Stimulated activated naive CD8-positive, alpha-beta T cell treated with anti-CD3 and anti-CD28 coated beads, Interleukin-15, amount 100 ng/mL, for 72 hours (primary cell): ENCODE measurements at places on chromosomes 11 and 22.

DNA sequence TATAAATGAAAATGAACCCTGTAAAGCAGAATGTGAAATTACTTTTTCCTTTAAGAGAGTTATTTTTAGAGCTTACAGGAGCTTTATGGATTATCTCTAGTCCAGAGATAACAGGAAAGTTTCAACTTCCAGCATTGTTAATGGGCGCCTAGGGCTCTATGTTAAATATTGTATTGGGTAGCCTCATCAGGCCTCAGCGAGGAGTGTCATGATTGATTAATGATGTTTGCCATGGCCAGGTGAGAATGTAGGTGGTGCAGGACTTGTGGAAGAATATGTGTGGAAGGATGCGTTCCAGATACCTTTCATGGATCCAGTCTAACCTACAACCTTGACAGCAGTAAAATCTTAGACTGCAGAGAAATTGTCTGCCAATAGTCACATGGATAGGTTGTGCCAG, 50.6 kb downstream of the ME3 start:
- DNase-seq, result no peak

GRCh38 chr22:21067075-21067900, 21.5 kb downstream of the LRRC74B start:
- DNase-seq, result no peak

- DNase-seq, result no peak
Measured at GRCh38 chr22:27775087-27775698, 26.4 kb downstream of the MN1 start.

DNA sequence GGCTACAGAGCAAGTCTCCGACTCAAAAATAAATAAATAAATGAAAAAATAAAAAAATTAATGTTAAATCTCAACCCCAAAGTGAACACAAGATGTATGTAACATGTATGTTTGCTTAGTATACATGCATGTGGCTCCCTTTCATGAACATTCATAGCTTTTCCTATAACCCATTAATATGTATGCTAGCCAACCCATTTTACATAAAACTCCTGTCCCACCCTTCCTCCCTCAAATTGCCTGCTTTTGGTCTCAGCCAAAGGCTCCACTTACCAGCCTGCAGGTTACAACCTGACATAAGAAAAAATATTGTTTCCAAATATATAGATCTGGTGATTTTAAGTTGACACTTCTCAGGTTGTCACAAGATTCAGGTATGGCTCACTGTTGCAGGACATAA, 3.7 kb upstream of the FOLR1 start:
- no peak for DNase-seq

GRCh38 chr11:617912-618682, 2.3 kb upstream of the IRF7 start:
- DNase-seq, result no peak

- DNase-seq, result no peak
Measured at GRCh38 chr22:38782402-38783094, 11.4 kb downstream of the DNAL4 start.

DNA sequence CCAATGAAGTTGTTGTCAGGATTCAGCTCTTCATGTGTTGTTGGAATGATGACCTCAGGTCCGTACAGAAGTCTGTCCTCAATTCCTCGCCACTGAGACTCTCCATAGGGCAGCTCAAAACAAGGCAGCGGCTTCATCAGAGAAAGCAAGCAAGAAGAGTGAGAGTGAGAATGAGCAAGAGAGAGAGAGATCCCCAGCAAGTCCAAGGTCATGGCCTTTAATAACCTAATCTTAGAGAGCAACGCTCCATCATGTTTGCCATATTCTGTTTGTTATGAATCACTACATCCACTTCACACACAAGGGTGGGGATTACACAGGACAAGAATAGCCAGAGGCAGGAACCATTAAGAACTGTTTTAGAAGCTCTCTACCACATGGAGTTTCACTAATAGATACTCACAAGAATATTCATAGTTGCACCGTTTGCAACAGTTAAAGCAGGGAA, 23.3 kb upstream of the MMP7 start:
- DNase-seq, result no peak

DNA sequence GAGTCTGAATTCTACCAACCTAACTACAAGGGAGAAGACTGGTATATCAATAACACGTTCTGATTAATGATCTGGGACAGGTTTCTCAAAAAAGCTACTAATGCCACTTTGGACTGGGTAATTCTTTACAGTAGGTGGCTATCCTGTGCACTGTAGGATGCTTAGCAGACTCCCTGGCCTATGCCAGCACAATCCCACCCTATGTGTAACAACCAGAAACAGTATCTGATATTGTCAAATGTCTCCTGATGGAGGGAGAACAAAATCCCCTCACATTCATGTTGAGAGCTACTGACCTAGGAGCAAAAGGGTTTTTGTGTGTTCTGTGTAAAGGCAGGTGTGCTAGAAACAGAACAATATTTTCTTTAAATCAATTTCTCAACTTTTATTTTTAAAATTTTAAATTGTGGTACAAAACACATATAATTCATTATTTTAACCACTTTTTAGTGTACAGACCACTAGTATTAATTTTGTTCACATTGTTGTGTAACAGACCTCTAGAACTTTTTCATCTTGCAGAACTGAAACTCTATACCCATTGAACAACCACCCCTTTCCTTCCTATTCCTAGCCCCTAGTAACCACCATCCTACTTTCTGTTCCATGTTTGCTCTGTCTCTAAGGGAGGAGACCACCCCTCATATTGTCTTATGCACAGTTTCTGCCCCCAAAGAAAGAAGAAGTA, 2.1 kb upstream of the MS4A6A start:
- DNase-seq, result no peak

DNA sequence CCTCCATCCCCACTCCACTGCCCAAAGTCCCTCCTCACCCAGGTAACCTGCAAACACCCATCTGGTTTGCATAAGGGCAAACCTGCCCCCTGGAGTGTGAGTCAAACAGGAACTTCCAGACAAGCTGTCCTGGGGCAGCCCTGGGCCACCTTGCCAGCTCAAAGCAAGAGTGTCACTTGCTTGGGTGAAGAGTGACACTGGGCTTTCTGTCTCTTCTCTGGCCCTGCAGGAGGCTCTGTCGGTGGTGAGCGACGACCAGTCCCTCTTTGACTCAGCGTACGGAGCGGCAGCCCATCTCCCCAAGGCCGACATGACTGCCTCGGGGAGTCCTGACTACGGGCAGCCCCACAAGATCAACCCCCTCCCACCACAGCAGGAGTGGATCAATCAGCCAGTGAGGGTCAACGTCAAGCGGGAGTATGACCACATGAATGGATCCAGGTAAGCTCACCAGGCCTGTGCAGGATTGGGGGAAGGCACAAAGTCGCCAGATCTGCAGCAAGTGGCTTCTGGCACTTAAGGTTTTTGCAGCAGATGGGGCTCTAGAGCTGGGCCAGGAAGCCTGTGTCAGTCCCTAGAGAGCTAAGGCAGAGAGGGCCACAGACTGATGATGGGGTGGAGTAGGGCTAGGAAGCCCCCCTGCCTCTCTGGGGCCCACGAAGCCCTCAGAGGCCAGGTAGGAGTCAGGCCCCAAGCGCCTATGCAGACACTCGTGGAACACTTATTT, 64.2 kb downstream of the FLI1 start:
- DNase-seq, result peak; percentile 80
